ENCODE measurements at places on chromosomes 2 and 18.

DNA sequence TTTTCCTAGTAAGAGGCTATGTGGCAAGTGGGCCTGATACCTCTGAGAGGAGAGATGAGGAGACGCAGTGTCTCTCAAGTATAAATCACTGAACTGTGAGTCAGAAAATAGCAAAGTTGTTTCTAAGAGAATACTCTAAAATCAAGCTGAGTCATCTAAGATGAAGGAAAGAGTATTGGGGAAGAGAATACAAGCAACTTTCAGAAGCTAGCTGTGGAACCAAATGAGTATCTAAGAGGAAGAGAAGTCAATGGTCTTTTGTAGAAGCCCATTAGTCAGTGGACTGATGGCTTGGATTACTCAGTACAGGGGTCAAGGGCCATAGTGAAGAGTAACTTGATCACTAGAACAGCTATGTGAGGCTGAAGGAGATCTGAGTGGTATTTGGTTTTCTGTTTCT lies 2.7 kb upstream of the DCC start:
- no peak for DNase-seq

- no peak for DNase-seq
Measured at GRCh38 chr18:549967-550366, 30.2 kb upstream of the CETN1 start.

DNA sequence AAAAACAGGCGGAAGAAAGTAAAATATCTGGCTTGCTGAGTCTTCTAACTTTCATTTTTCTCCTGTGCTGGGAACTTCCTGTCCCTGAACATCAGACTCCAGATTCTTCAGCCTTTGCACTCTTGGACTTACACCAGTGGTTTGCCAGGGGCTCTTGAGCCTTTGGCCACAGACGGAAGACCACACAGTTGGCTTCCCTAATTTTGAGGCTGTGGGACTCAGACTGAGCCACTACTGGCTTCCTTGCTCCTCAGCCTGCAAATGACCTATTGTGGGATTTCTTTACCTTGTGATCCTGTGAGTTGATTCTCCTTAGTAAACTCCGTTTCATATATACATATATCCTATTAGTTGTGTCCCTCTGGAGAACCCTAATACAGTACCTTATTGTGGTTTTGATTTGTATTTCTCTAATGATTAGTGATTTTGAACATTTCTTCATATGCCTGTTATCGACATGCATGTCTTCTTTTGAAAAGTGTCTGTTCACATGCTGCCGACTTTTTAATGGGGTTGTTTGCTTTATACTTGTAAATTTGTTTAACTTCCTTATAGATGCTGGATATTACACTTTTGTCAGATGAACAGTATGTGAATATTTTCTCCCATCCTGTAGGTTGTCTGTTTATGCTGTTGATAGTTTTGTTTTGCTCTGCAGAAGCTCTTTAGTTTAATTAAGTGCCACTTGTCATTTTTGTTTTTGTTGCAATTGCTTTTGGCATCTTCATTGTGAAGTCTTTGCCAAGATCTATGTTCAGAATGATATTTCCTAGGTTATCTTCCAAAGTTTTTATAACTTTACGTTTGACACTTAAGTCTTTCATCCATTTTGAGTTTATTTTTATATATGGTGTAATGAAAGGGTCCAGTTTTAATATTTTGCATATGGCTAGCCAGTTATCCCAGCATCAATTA lies 348.8 kb upstream of the SETBP1 start:
- DNase-seq: no peak

DNA sequence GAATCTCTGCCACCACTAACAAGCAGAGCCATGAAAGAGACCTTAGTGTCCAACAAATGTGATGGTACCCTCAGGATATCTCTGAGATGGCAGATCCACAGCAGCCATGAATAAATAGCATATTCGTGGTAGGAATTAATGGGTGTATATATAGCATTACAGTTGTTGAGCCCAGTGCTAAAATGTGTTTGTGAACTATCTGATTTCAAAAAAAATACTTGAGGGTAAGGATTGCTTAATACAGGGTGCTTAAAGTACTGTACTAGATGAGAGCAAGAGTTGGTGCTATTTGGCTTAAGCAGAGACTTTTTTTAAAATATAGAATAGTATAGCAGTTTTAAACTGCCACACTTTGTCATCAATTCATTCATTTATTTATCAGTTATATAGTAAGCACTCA lies 101.5 kb upstream of the GALNT5 start:
- DNase-seq: no peak

- DNase-seq: no peak
Measured at GRCh38 chr2:144429396-144430112, 90.4 kb downstream of the ZEB2 start.

DNA sequence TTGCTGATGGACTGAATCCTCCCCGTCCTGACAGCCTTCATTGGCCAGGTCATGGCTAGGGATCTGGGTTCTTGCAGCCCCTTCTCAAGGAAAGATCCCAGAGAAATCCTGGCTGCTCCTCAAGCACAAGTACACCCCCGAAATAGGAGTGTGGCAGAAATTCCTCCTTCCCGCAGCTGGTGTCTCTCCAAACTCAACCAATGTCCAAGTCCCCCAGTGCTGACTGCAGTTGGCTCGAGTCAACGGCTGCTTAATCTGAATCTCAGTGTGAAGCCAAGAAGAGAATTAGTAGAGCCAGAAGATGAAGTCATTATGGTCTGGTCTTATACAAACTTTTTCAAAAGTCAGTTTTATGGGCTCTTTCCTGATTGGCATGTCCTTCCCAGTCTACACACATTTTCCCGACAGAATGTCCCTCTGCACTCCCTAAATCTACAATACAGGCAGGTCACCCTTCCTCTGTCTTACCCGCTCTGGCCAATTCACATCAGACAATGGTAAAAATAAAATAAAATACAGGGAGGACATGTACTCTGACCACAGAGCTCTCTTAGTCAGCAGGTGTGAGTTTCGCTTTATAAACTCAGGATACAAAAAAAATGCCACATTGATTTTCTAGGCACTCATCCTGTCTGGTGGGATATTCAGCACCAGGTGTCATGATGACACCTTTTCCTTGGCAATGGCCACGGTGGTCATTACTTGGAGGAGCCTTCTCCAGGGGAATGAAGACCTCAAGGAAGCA lies 76.9 kb upstream of the PAPOLG start:
- no peak for DNase-seq

- no peak for DNase-seq
Measured at GRCh38 chr2:168712053-168712452, 90.4 kb upstream of the NOSTRIN start.

DNA sequence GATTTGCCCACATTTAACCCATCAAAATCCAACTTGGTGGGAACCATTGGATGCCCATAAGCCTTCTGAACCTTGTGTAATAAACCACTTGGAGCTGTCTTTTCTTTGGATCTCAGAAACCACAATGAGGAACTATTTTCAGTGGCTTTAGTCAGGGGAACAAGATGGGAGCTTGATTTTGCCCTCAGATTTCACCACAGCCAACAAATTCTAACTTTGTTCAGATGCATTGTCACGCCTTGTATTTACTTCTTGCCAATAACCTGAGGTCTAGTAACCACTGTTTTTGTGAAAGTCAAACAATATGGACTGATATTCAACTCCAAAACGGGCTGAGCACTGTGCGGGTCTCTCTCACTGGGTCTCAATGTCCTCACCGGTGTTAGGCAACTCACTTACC lies 508.2 kb downstream of the TNS1 start:
- no peak for DNase-seq

DNA sequence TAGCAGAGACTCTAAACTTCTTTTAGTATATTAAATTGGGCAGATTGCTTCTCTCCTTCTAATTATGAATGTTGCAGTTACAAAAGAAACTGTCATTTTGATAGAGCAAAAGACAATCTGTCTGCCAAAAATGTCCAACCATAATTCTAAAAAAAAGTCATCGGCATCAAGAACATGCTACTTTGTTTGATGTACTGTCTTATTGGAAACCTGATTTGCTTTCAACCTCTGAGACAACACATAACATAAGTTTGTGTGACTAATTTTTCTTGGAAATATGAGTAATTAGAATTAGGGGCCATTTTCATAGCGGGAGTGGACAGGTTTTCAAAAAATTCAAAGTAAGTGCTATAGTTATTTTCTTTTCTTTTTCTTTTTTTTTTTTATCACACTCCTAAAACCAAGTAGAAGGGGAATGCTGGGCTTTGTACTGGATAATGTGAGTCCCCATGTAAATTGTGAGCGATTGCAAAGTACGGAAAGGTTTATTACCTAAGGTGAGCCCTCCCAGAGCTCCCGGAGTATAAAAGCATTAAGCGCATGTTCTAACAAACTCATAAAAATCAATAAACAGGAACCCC lies 59.1 kb downstream of the ZEB2 start:
- no peak for DNase-seq

GRCh38 chr18:51278045-51278649 lies 80.7 kb upstream of the MEX3C start:
- DNase-seq: peak; percentile 83

DNA sequence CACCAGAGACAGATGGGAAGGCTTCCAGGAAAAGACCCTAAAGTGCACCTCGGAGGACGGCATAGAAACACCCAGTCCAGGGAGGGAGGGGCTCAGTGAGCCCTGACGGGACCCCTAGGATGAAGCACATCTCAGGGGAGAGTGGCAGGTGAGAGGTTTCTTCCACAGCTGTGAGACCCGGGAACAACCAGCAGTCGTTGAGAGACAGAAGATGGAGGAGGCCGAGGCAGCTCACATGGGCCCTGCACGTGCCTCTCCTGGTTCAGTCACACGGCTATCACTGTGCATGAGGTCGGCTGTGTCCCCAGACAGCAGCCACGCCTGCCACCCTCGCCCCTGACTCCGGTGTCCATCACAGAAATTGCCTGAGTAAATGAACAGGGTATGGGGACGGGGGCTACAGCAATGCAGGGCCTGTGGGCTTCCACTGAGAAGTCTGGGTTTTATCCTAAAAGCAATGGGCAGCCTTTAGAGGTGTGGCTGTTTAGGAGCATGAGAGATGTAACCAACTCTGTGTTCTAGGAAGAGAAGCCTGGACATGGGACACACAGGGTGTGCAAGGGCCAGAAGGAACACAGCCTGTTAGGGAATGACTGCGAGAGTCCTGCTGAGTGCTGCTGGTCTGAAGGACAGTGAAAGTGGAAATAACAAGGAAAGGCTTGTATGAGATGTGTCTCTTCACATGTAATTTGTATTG lies 102.0 kb downstream of the TMEM18 start:
- DNase-seq: no peak

DNA sequence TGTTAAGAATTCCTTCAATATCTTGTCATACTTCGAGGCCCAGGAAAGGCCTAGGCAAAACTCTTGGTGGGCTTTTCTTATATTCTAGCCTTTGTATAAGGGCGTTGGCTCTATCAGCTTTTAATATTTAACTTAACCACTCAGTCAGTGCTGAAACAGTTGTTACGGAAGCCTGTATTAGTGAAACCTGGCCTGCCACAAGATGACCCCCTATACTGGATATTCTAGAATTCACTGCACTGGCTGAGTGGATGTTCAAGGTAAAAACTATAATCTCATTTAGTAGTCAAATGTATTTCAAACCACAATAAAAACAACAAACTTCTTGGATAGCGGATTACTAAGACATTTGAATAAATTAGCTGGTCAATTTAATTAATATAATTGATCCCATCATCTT lies 91.7 kb upstream of the HNMT start:
- DNase-seq: no peak

Data from WTC11 (cell line).